ENCODE measurements at places on chromosomes 4 and X. TPM values are rescaled to one million over a fixed set of nuclear protein-coding genes. Genes with fewer than 3 reads are reported as not detected.

DNA sequence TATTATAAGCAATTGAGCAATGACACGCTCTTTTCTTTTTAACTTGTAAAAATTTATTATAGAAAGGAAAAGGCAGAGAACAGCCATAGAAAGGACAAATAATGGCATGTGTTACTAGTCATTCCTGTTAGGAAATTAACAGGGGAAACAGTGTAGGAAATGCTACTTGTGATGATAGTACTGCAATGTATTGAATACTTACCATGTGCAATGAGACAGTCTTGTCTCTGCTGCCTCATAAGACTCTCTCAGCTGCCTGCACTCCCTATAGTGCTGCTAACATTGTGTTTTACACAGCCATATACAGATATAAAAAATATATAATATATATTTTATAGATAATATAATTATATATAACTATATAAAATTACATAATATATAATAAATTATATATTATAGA, 62.3 kb upstream of the SHOX start:
- DNase-seq = no peak

DNA sequence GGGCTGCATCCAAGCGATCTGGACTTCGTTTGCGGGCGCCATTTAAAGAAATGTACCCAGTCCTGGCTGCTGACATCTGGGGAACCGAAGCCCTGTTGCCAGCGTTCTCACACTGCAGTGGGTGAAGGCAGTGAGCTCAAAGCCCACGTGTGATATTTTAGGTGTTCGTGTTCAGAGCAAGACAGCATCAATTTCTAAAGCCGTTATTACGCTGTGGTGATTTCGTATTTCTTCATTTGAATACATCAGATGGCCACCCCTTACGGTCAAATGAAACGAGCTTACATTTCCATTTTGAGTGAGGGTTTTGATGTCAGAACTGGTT, 376 bp upstream of the C4orf36 start:
- no peak for DNase-seq

- no peak for DNase-seq
Observed at GRCh38 chr4:37279894-37280592, 35.5 kb downstream of the NWD2 start.

GRCh38 chrX:12949927-12950656, 24.8 kb upstream of the TMSB4X start:
- DNase-seq = peak; percentile 62

DNA sequence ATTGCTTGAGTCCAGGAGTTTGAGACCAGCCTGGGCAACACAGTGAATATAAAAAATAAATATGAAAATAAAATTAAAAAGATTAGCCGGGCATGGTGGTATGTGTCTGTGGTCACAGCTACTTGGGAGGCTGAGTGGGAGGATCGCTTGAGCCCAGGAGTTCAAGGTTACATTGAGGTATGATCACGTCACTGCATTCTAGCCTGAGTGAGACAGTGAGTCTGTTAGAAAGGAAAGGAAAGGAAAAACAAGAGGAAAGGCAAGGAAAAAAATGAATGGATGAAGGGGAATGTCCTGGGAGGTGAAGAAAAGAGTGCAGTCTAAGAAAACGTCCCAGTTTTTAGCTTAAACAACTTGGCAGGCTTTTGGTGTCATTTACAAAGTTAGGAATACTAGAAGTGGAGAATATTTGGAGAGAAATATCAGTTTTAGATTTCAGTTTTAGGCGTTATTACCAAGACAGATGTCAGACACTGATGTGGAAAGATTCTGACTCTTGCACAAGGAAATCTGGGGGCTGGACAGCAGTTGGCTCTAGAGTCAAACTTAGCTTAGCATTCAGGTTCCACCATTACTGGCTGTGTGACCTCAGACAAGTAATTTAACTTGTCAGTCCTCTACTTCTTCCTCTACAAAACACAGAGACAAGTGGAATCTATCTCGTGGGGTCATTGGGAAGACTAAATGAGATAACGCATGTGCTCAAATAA, 139.0 kb downstream of the TSPAN5 start:
- DNase-seq = no peak

DNA sequence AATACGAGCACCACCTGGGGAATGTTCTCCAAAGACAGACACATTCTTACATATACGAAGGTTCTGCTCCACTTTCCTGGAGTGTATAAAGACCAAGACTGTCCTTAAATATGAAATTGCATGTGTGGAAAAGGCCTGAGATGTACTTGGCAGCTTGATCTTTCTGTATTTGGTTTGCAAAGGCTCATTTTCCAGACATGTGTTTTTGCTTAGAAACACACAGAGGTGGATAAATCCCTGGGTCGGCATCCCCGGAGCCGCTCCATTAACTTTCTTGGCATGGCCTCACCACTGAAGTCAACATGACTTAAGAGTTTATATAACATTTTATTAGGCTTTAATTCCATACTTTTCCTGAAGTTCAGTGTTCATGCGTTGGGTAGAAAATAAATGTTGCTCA, 239.4 kb downstream of the LDB2 start:
- DNase-seq = peak; percentile 27

DNA sequence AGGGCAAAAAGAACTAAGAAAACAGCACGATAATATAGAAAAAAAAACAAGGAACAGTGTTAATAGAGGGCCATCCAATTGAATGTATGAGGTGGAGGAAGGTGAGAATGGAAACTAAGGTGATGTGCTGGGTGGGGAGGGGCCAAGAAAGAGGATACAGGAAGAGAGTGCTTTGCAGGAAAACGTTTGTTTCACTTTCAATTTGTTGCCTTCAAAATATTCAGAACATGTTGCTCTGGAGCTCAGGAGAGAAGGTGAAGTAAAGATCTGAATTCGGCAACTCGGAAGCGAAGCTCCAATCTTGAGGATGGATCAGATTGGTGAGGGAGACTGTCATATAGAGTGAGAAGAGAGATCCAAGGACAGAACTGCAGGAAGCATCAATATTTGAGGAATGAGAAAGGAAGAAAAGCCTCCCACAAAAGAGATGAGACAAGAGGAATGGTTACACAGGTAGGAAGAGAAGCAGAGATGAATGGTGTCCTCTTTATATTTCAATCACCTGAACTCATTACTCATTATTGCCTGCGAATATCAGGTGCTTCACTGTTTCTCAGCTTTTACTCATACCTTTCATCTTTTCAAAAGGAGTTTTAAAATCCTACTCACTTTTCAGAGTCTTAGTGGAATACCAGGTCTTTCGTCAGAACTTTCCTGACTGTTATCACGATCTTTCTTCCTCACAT, 14.7 kb upstream of the SEC24D start:
- no peak for DNase-seq

TAPT1 gene
- polyA plus RNA-seq = 49.4 TPM

PPBP gene
- polyA plus RNA-seq = 14.8 TPM

SSX2B gene
- not detected for polyA plus RNA-seq

DMRTC1B gene
- 4.9 TPM for polyA plus RNA-seq

FGG gene
- polyA plus RNA-seq = not detected
